ENCODE measurements at places on chromosomes 12 and 14.
A peak's percentile ranks its signal among the peaks of the same experiment; 100 is the strongest.

- no peak for DNase-seq
Measured at GRCh38 chr12:7376196-7376595, 67.8 kb downstream of the CD163L1 start.

- no peak for DNase-seq
Measured at GRCh38 chr12:109529691-109530640, 43.3 kb downstream of the MMAB start.

- no peak for DNase-seq
Measured at GRCh38 chr14:22526218-22526617, 62.8 kb downstream of the DAD1 start.

GRCh38 chr14:50085570-50086320, 30.6 kb downstream of the VCPKMT start:
- DNase-seq, result peak; percentile 41

GRCh38 chr12:93002293-93003054, 73.4 kb upstream of the EEA1 start:
- no peak for DNase-seq

DNA sequence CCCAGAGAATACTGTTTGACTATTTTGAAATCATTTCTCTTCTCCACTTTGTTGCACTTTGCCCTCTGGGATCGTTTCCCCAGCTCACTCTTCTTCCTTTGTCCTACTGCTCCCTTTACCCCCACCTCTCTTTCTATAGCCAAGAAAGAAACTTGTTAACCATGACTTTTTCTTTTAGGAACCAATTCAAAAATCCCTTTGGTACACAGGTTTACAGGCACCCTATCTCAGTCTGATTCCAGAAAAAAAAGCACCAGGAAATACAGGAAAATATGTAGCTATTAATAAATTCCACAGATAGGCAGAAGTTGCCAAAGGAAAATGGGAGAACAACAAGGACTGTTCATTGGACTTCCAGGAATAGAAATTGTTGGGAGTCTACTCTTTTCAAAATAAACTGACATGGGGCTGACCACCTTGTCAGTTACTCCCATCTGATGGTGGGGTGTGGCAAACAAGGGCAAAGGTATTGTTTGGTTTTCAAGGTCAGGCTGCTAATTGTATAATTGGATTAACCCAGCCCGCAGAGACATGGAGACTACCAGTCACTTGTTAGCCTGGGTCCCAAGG, 82.4 kb downstream of the CRADD start:
- DNase-seq, result no peak

- DNase-seq, result no peak
Measured at GRCh38 chr12:50545786-50546185, 41.0 kb downstream of the DIP2B start.

- no peak for DNase-seq
Measured at GRCh38 chr12:132700212-132700822, 10.3 kb upstream of the PGAM5 start.

DNA sequence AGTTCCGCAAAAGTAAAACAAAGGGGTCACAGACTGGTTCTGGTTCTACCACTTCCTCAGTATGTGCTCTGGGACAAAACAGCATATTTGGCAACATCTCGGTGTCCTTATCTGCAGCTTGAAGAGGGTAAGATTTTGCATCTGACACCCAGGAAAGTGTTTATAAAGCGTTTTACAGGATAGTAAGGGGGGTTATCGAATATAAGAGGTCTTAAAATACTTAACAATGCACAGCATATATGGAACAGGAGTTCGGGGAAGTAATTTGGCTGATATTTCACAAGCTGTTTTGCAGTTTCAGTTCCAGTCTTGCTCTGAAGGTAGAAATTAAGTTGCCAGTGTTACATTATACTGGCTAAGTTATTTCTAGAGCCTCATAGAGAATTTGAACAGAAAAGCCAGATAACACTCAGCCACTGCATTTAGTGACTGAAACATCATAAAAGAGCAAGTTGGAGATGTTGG, 904 bp upstream of the MAP4K5 start:
- DNase-seq, result no peak

GRCh38 chr14:102557434-102558226, 34.8 kb upstream of the RCOR1 start:
- no peak for DNase-seq

DNA sequence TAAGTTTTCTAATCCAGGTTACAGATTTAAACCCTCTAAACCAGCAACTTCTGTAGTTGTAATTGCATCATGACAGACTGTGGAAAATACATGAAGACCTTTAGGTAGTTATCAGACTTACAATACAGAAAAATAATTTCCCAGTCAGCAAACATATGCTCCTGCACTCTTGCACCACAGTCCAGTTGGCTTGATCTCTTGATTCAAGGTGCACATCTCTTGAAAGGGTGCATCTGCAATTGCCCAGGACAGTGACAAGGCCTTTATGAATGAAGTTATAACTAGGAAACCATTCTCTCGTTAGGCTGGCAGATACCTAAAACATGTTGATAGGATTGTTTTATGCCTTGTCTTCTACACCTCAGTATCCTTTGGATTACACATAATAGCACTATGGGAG, 7.6 kb downstream of the PIWIL1 start:
- no peak for DNase-seq

DNA sequence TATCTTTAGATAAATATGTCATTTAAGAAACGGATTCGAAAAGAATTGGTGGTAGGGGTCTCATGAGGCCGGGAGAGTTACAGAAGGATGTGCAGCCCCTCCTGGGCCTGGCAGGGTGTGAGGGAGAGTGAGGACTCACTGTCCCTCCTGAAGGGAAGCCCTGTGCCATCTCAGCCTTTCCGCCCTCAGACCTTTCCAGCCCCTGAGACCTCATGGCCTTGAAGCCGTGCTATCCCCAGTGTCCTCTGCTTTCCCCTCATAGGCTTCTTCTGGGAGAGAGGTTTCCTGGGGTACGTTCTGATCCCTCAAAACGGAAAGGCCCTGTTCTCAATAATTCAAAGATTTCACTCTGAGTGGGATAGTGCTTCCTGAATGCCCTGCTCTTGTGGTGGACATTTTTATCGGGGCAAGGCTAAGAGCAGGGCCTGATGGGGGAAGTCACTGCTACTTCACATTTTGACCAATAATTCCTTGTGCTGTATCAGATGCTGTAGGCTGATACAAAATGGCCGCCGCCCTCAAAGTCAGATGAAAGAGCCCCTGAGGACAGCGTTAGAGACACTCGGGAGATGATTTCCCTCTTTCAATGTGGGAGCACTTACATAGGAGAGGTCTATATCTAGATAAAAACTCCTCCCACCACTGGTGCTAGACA, 1.3 kb downstream of the CD4 start:
- DNase-seq, result no peak
